ENCODE measurements at places on chromosomes 12 and 14.
A peak's percentile ranks its signal among the peaks of the same experiment; 100 is the strongest.

DNA sequence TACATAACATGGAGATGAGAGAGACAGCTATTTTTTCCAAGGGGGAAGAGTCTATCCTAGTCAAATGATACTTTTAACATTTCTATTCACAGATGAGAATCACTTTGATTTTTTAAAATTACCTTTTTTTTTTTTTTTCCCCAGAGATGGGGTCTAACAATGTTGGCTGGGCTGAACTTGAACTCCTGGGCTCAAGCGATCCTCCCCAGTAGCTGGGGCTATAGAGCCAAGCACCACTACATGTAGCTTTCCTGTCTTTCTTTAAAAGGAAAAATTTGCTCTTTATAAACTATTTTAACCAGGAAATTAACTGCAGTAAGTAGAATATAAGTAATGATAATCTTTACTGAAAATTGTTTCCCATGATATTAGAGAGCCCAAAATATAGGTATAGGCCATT lies 3.3 kb downstream of the PRICKLE1 start:
- DNase-seq: no peak

GRCh38 chr12:1639538-1639937 lies 10.5 kb downstream of the WNT5B start:
- no peak for DNase-seq

- DNase-seq: no peak
Observed at GRCh38 chr12:14960548-14961465, 594 bp downstream of the ARHGDIB start.

GRCh38 chr14:92121670-92122350 lies at the start of the genes CPSF2 and NDUFB1:
TSS of gene CPSF2 (plus strand) at chr14:92121969. CDS start at chr14:92130985, 9,016 bp downstream.
TSS of gene NDUFB1 (minus strand) at chr14:92121706. CDS start at chr14:92117637, 4,069 bp downstream.
- DNase-seq: peak; percentile 83

- DNase-seq: no peak
Observed at GRCh38 chr12:49048953-49049352, 11.6 kb downstream of the KMT2D start.

Data from stimulated activated CD4-positive, alpha-beta T cell treated with anti-CD3 and anti-CD28 coated beads, Interleukin-1b, Interleukin-23, amount 100 ng/mL, for 4 hours (primary cell).